ENCODE measurements at places on chromosomes 7 and 10.

DNA sequence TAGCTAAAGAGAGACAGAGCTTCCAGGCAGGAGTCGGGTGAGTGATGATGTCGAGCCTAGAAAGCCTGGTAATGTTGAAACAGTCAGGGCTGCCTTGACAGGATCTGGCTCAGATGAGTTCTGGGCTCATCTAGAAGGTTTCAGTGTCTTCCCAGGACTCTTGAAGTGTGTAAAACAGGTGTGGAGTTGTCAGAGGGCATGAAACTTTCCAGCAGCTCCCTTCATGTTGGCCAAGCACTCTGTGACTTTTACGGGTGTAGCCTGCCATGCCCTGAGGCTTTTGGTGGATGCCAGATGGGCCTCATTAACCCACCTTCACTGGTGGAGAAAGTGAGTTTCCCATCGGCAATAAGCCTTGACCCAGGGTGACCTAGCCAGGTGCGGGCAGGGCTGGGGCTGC lies 66.4 kb upstream of the PDCD4 start:
- no peak for DNase-seq

GRCh38 chr7:135204341-135204749 lies 7.0 kb downstream of the WDR91 start:
- no peak for DNase-seq

- no peak for DNase-seq
Observed at GRCh38 chr7:122183106-122183505, 39.1 kb upstream of the AASS start.

DNA sequence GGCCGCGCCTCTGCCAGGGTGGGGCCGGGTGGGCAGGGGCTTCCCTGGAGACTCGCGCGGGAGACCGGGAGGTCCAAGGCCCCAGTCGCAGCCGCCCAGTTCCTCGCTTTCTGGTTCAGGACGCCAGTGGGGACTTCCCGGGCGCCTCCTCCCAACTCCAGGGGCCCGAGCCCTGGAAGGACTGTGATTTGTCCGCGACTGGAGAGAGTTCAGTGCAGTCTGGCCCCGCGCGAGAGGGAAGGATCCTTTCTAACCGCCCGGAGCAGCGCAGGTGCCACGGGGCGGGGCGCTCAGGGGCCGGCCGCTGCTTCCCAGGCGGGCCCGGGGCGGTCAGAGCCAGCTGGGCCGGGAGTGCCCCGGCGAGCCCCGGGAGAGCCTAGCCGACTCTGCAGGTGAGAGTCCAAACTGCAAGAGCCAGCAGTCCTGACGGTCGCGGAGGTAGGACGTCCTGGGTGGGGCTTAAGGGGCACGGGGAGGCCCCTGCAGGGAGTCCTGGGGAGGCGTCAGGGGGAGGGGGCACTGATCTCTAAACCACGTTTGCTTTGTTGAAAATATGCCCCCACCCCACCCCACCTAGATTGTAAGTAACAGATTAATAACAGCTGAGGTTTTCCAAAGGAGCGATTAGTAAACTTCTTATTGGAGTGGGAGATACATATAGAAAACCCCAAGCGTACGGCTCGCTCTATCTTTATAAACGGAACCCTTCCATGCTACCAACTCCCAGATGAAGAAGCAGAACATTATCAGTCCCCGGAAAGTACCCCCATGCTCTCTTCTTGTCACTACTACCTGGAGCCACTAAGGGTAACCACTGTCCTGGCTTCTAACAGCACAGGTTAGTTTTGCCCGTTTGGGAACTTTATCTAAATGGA lies 8.2 kb downstream of the NKX2-3 start:
- no peak for DNase-seq

GRCh38 chr7:158973440-158973839 lies 117.1 kb downstream of the DYNC2I1 start:
- no peak for DNase-seq

DNA sequence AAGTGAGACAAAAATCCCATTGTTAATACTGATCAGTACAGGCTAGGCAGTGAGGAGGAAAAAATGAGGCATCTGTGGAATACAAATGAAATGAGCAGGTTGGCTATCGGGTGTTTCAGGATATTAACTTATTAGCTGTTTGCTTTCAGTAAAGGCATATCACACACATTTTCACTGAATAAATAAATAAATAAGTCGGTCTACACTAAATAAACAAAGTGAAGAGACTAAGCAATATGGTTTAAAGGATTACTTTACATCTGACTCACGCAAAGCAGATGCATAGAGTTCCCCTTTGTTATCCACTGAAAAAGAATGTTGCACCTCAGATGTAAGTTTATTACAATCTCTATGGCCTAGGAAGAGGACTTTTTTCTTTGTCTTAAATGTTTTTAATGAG lies 6.3 kb upstream of the SEMA3A start:
- DNase-seq = no peak

- no peak for DNase-seq
Observed at GRCh38 chr10:71621231-71622153, 98.1 kb downstream of the C10orf105 start.

GRCh38 chr7:130452951-130453350 lies 12.1 kb upstream of the CEP41 start:
- DNase-seq = no peak

DNA sequence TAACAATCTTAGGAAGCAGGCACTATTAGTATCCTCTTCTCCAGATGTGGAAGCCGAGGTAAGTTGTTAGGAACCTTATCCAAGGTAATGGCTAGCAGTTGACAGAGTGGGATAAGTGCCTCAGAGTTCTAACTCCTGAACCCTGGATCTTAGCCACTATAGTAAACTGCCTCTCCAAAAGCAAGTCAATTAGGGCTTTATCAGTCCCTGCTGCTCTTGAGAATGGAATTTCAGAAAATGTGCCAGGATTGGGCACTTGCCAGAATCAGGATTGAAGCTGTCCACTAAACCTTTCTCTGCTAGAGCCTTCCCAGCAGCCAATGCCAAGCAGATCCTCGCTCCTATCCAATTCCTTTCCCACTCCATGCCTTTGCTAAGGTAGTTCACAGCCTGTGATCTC lies 777.5 kb upstream of the POM121L12 start:
- no peak for DNase-seq

DNA sequence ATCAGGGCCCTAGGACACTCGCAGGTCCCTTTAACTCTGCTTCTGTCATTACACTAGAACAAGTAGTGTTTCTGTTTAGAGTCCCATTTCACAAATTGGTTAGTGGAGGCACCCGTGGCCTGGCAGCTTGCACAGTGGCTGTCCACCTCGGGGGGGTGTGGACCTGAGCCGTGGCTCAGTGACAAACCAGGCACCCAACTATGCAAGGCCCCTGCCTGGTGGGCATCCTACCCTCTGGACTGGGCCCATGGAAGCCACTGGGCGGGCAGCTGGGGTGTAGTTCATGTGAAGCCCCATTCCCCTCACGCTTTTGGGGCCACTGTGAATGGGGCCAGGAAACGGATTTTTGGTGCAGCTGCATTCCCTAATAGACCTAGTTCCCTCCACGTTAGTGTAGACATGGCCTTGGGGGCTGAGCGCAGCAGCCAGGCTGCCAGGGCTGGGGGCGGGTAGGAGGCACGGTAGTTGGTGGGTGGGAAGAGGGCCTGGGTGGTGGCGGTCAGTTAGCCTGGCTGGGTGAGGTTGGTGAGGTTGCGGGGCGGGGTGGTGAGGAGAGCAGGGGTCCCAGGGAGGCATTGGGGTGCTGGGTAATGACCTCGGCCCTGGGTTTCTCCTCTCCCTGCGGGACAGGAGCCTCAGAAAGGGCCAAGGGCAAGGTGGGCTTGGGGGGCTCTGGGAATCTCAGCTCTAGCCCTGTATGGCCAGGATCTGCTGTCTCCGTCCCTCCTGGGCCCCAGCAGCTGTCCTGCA lies 18.7 kb downstream of the ZNF316 start:
- DNase-seq = no peak

GRCh38 chr7:33421429-33421828 lies 292.1 kb downstream of the BBS9 start:
- DNase-seq = no peak

DNA sequence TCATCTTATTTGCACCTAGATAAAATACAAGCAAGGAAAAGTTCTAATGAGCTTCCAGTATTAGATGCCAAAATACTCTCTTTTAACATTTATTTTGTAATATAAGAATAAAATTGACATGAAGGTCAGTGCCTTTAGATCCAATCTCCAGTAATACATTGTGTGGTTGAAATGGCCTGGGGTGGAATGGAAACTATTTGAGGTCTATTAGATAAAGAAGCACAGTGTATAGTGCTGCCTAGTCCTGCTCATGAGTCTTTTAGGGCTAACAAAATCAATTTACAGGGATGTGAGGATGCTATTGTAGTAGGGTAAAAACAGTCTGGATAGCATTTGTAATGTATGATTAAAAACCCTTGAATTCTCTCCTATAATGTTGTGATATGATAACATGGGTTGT lies 84.5 kb upstream of the ETV1 start:
- DNase-seq = no peak

GRCh38 chr7:29626730-29627129 lies 63.1 kb downstream of the PRR15 start:
- no peak for DNase-seq

DNA sequence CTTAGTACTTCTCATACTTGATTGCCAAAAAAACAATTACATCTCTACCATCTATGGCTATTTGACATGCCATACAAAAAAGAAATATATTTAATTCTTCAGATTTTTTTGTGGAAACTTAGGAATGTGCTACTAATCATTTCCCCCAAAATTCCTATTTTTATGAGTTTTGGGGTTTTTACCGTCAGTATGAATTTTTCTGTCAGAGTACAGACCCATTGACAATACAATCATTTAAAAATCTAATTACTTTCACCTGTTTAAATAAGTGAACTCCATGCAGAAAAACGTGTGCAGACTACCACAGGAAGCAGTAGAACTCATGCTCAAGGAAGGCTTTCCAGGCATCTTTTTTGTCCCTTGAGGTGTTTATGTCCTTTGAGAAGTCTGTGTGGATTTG lies 48.8 kb upstream of the FOXP2 start:
- DNase-seq = no peak

- DNase-seq = no peak
Observed at GRCh38 chr7:128037880-128038619, 6.8 kb upstream of the LRRC4 start.

DNA sequence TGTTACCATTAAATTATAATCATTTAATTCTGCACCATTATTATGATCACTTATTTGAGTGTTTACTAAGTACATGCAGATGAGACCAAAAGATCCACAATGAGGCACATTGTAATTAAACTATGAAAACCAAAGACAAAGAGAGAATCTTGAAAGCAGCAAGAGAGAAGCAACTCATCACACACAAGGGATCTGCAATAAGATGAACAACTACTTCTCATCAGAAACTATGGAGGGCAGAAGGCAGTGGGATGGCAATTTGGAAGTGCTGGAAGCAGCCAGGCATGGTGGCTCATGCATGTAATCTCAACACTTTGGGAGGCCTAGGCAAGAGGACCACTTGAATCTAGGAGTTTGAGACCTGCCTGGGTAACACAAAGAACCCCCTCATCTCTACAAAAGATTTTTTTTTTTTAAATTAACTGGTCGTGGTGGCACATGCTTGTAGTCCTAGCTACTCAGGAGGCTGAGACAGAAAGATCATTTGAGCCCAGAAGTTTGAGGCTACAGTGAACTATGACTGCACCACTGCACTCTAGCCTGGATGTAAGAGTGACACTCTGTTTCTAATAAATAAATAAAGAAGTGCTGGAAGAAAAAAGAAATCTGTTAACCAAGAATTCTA lies 47.7 kb downstream of the CDK6 start:
- no peak for DNase-seq

DNA sequence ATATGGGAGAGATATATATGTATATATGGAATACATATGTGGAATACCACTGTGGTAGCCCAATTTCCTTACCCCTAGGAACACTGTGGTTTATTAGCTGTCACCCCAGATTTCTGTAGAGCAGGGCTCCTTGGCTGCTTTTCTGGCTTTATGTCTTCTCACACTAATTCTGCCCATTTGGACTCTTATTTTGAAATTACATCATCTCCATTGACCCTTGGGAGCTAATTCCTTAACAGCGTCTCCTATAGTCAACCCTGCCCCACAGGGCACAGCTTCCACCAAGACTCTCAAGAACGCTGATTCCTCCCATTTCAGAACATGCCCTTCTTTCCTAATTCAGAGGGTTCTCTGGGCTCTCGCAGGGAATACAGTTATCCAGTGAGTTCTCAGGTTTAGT lies 55.4 kb upstream of the TARP start:
- DNase-seq = no peak

DNA sequence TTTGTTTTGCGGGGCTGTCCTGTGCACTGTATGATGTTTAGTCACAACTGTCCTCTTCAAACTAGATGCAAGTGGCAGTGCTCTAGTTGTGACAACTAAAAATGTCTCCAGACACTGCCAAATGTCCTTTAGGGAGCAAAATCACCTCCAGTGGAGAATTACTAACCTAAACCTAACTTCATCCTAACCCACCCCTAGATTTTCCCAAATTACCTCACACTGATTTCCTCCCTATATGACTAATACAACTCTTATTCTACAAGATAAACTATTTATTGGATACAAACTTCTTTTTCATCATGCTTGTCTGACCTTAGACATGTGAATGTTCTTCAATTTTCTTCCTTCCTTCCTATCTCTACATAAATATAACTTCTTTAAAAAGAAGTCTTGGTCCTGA lies 26.4 kb downstream of the PNPLA8 start:
- no peak for DNase-seq

DNA sequence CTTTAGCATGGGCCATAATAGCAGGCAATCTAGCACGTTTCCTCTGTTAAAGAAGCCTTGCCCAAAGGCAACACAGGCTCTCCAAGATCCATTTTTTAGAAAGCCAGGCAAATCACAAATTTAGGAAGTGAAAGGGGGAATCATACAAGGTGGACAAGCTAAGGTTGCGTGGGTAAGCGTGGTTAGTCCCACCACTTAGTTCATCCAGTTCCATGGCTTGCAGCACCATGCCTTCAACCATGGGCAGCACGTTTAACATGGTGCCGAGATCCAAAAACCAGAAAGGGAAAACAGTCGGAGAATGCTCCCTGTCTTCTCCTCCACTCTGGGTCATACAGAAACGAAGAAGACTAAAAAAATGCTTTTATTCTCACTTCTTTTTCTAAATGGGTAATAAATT lies 234.4 kb upstream of the IMMP2L start:
- no peak for DNase-seq

DNA sequence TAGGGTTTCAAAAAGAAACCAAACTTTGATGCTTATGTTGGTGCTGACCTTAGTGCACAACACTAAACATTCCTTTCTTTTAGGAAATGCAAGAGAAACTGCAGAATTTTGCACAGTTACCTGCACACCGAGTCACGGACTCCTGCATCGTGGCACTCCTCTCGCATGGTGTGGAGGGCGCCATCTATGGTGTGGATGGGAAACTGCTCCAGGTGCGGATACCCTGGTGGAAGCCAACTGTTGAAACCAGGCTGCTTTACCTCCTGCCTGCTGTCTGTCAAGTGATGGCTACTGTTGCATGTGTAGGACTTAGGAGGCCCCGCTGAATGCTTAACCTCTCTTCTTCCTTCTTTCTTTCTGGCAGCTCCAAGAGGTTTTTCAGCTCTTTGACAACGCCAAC lies 11.7 kb downstream of the CASP2 start:
- no peak for DNase-seq

- DNase-seq = no peak
Observed at GRCh38 chr7:135348493-135348892, 114.9 kb downstream of the STRA8 start.

GRCh38 chr10:130802301-130802700 lies 509.2 kb downstream of the TCERG1L start:
- no peak for DNase-seq

GRCh38 chr10:78634835-78635234 lies 433.9 kb upstream of the ZMIZ1 start:
- DNase-seq = no peak

Data from AG09309 (cell line).